CD4-positive, alpha-beta T cell treated with Interleukin-12 subunit alpha and Interleukin-12 subunit beta, for 1 hour (primary cell): ENCODE measurements at places on chromosomes 1 and 21.
A peak's percentile ranks its signal among the peaks of the same experiment; 100 is the strongest.

DNA sequence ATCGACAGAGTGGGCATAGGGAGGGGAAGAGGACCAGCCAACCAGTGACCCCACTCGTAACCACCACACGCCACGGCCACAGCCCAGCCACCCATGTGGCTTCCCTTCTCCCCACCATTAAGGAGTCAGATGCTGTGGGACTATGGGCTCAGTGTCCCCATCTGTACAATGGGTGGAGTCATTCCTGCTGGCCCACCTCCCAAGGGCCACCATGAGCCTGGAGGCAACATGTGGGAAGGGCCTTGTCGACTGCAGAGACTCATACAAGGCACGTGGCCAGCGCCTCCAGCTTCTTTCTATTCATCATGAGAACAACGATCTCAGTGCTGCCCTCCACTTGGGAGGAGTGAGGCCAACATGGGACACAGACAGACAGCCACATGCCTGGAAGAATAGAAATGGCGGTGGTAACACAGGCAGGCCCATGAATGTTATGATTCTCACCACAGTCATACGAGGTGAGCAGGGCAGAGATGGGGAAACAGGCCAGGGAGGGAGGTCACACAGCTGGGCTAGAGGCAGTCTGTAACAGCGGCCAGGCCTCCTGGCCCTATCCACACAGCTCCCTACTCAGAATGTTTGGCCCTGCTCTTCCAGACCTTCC is 16.1 kb downstream of the LRP8 start:
- no peak for DNase-seq

- no peak for DNase-seq
Observed at GRCh38 chr21:32592929-32593502, 7.7 kb upstream of the TCP10L start.

DNA sequence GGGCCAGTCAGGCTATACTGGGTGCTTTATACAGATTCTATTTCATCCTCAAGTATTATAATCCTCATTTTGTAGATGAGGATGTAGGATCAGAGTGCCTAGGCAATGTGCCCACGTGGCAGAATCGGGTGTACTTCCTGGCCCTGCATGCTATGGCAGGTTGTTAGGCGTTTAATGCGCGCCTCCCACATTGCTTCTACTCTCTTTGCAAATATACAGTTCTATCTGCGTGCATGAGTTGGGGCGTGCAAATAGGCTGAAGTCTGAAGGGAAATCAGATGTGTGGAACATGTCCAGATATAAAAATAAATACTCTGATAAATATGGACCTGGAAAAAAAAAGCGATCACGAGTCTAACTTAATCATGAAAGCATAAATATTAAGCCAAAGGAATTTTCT is 194.7 kb upstream of the FMN2 start:
- no peak for DNase-seq

GRCh38 chr1:6491480-6491962 is at the start of gene PLEKHG5:
TSS of gene PLEKHG5 (minus strand) at chr1:6491667. CDS start at chr1:6477571, 14,096 bp downstream.
- DNase-seq, result no peak

GRCh38 chr1:40204856-40205255 is 42.9 kb upstream of the TMCO2 start:
- no peak for DNase-seq

GRCh38 chr1:235500971-235501540 is 3.2 kb downstream of the B3GALNT2 start:
- DNase-seq, result no peak

GRCh38 chr21:24450119-24450518 is 1157.2 kb downstream of the MRPL39 start:
- DNase-seq, result no peak

GRCh38 chr1:162315673-162316072 is 61.0 kb downstream of the SPATA46 start:
- DNase-seq, result no peak

- no peak for DNase-seq
Observed at GRCh38 chr1:31521761-31522555, 54.4 kb upstream of the TINAGL1 start.

DNA sequence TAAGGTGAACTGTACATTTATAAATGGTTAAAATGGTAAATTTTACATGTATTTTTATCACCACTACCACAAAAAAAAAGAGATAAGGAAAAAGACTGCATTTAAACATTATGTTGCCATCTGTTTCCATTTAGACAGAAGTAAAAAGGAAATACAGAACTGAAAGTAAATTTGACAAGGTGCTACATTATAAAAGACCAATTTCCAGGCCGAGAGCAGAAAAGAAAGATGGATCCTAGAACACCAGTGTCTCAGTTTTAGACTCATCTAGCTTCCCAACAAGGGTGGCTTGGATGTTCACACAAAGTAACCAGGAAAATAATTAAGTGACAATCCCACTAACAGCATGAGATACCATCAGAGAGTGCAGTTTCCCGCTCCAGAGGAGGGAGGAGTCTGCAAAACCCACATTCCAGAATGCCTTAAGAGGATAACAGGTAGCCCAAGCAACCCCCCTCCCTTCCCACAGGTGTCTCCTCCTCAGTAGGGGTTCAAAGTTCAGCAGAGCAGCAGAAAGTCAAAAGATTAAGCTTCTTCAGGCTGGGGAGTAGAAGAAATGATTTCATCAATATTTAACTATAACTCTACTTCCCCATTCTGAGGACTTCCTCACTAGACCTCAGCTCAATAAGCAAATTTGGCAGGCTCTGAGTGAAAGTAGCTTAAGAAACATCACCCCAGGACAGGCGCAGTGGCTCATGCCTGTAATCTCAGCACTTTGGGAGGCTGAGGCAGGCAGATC is 11.8 kb downstream of the TPM3 start:
- no peak for DNase-seq

DNA sequence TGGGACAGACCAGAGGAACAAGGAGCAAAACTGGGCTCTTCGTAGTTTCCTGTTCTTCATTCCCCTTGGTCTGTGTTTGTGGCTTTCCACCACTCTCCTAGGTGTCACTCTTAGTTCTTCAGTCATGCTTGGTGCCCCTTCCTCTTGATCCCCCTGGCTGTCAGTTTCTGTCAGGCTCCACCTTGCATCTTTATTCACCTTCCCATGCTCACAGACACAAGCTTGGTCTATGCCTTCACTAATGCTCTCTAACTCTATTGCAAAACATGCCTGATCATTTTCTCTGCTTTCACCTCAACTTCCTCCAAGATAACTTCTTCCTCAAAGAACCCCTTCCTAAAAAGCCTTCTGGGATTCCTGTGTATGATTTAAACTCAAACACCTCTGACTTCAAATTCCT is 122.9 kb downstream of the GLUL start:
- DNase-seq, result no peak

- DNase-seq, result no peak
Observed at GRCh38 chr1:65681096-65681495, 111.6 kb upstream of the PDE4B start.

DNA sequence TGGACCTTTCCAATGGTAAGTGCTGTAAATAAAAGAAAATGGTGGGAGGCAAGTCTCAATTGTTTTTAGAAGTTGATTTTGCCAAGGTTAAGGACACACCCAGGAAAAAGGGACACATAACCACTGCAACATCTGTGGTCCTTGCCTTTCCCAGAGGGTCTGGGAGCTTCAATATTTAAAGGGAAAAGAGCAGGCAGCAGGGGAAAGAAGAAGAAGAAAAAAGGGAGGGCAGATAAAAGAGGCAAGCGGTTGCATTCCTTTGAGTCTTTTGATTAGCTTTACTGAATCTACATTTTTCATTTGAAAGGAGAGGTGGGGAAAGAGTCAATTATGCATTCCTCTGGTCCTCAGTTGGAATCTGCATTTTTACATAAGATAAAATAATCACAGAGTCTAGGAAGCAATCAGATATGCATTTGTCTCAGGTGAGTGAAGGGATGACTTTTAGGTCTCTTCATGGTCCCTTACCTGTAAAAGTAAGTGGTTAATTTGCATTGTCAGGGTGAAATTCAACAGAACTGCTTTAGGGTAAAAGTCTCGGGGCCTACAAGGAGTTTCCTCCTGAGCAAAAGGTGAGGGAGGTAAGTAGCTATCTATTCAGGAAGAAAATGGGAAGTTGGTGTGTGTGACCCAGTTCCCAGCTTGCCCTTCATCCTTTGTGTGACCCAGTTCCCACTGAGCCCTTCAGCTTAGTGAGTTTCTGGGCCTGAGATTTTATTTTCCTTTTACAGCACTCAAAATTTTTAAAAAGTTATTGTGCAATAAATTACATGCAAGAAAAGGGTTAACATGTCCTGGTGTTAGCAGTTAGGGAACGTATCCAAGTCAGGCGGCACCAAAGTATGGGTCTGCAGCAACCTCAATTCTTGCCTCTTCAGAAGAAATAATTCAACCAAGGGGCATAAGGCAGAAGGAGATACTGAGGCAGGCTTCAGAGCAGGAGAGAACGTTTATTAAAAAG is 8.6 kb upstream of the CNIH3 start:
- DNase-seq, result no peak

GRCh38 chr1:9239622-9240401 is 5.2 kb downstream of the H6PD start:
- DNase-seq, result peak; percentile 44

DNA sequence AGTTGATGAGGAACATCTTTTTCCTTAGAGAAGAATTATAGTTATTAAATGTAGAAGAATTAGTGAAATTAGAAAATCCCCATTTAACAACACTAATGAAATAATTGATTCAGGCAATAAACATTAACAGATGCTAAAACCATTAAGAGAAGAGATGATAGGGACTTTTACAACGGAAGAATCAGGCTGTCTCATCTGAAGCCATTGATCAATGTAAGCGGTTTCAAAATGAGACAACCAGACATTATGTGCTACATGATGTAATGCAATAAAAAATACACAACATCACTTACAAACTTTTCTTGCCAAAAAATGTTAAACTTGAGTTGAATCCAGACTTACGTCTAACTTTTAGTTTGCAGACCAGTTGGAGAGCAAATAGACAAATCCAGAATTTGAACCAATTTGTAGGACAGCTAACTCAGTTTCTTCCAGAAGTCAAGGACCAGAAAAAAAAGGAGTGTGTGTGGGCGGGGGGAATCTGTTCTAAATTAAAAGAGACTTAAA is 165.4 kb upstream of the DPT start:
- no peak for DNase-seq

DNA sequence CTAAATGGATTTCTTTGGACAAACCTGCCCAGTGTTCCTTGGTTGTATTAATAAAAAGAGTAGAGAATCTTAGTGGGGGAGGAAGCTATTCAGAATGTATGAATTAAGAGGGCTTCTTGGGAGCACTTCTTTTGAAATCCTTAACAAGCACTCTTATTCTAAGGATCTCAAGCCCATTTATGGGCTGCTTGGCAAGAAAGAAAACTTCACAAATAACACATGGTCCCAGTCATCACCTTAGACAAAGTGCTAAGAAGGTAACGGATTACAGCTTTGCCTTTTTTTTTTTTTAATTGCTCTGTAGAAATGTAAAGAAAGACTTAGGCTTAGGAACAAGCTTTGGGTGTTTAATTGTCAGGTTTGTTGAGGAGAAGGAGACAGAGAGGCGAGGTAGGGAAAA is 76.6 kb upstream of the IPO9 start:
- DNase-seq, result no peak

- DNase-seq, result no peak
Observed at GRCh38 chr1:220748089-220748934, at the start of gene MTARC2. TSS of gene MTARC2 (plus strand) at chr1:220748322. CDS start at chr1:220748532, 210 bp downstream.

- DNase-seq, result no peak
Observed at GRCh38 chr1:9890224-9890731, 19.8 kb downstream of the CTNNBIP1 start.
